ENCODE measurements at places on chromosomes 7 and 10. TPM values are rescaled to one million over a fixed set of nuclear protein-coding genes. Genes with fewer than 3 reads are reported as not detected.
A peak's percentile ranks its signal among the peaks of the same experiment; 100 is the strongest.

GRCh38 chr10:73467206-73467605 lies 28.6 kb downstream of the PPP3CB start:
- no peak for DNase-seq

The MYOF gene
- 92.0 TPM for total RNA-seq

DNA sequence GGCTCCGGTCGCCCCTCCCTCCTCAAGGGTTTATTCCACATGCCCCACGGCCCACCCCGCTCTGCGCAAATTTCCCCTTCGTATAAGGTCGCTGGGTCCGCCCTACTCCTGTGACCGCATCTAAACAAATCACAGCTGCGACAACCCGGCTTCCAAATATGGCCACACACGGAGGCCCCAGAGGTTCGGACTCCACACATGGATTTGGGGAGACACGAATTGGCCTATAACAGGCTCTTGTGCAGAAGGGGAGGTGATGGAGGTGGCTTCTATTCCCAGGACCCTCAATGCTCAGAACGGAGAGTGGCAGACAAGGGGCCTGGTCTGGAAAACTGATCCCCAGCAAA lies 90.1 kb downstream of the FOXL3 start:
- DNase-seq = peak; percentile 22

GRCh38 chr7:103325744-103326143 lies 18.8 kb downstream of the DNAJC2 start:
- DNase-seq = no peak
